Lung microvascular endothelial cell (primary cell): ENCODE measurements at places on chromosomes 16 and 17.

DNA sequence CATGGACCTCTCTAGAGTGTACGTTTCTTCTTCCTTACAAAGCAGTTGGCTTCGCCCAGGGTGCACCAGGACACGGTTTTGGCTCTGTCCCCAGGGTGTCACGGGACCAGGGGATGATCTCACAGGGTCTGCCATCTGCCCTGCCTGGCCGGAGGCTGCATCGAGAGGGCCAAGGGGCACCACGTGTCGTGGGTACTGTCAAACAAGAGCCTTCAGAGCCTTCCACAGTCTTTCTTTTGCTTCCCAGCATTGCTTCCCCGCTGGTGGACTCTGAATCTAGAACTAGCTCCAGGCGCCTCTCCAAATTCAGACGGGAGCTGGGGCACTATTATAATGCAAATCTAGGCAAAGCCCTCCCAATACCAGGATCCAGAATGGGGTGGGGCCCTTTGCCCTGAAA is 47.9 kb downstream of the MAPT start:
- DNase-seq, result no peak

DNA sequence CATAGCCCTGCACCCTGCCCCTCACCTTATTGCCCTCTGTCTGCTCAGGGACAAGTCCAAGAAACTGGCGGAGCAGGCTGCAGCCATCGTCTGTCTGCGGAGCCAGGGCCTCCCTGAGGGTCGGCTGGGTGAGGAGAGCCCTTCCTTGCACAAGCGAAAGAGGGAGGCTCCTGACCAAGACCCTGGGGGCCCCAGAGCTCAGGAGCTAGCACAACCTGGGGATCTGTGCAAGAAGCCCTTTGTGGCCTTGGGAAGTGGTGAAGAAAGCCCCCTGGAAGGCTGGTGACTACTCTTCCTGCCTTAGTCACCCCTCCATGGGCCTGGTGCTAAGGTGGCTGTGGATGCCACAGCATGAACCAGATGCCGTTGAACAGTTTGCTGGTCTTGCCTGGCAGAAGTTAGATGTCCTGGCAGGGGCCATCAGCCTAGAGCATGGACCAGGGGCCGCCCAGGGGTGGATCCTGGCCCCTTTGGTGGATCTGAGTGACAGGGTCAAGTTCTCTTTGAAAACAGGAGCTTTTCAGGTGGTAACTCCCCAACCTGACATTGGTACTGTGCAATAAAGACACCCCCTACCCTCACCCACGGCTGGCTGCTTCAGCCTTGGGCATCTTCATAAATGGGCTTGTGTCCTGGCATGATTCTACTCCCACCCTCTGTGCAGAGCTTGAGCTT is 6.3 kb upstream of the NFATC3 start:
- no peak for DNase-seq

- no peak for DNase-seq
Measured at GRCh38 chr16:74033441-74033995, 263.1 kb upstream of the PSMD7 start.

GRCh38 chr16:49910541-49911071 is 54.7 kb upstream of the ZNF423 start:
- no peak for DNase-seq

GRCh38 chr17:6473128-6473767 is 29.0 kb downstream of the PIMREG start:
- peak; percentile 69 for DNase-seq

DNA sequence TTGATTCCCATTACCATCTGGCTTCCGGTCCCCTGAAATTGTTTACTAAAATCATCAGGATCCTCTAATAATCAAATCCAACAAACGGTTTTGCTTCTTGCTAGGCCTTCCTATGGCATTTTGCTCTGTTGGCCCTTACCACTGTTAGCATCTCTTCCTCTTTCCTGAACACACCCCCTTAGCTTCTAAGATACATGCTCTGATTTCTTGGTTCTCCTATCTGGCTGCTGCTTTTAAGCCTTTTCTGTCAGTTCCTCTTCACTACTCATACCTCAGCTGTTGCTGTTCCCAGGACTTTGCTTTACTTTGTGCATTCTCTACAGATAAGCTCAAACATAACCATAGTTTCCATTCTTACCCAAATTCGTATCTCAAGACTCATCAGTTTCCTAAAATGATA is 11.4 kb downstream of the CAPNS2 start:
- DNase-seq, result no peak

DNA sequence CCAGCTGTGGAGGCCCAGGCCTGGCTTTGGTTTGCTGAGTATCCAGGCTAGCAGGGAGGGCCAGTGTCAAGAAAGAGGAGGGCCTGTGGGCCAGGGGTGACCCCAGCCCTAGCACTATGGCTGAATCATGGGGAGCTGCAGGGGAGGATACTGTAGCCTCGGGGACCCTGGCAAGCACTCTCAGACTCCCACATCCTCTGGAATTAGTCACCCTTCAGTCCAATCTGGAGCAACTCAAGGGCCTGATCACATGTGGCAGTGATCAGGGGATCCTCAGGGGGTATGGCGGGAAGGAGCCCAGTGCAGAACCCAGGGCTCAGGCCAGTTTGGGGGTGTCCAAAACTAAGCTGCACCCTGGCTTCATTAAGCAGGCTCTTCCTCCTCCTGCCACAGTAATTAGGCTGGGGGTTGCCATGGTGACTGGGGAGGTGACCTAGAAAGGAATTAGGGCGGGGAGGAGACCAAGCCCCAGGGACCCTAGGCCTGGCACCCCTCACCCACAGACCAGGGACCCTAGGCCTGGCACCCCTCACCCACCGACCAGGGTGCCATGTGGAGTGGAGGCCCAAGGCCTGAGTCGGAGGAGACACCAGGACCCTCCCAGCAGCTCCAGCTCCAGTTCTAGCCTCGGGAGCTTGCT is 5.8 kb downstream of the NLGN2 start:
- DNase-seq, result no peak

GRCh38 chr17:66255527-66255971 is 26.3 kb upstream of the APOH start:
- DNase-seq, result no peak

GRCh38 chr17:64015447-64015846 is 5.0 kb downstream of the ICAM2 start:
- DNase-seq, result no peak

DNA sequence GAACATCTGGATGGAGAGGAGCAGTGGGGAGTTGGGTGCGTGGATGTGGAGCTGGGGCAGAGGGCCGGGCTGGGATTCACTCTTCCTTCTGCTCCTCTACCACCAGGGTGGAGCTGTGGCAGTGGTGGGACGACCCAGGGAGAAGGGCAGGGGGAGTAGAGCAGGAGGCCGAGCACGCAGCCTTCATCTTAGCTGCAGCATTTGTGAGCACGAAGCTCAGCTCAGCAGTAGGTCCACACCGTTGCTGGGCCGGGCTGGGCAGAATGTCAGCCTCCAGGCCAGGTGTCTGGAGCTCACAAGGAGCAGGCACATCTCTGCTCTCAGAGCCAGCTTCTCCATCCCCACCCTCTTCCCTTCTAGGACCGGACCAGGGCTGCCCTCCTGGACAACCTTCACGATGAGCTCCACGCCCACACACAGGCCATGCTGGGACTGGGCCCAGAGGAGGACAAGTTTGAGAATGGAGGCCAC is 55.7 kb downstream of the OR1D5 start:
- DNase-seq, result no peak

GRCh38 chr17:41711669-41712400 is at the start of gene GAST:
TSS of gene GAST (plus strand) at chr17:41712331. CDS start at chr17:41715437, 3,106 bp downstream.
- no peak for DNase-seq

- peak; percentile 75 for DNase-seq
Measured at GRCh38 chr17:10646392-10646990, 10.6 kb downstream of the MYH3 start.

GRCh38 chr16:12078405-12079280 is 102.1 kb downstream of the SNX29 start:
- no peak for DNase-seq
